Thymus (tissue), 14 donors: ENCODE measurements at places on chromosomes 7 and 10. TPM values are rescaled to one million over a fixed set of nuclear protein-coding genes. Genes with fewer than 3 reads are reported as not detected.

The PPP1R17 gene
- 0.14 TPM for total RNA-seq

The FXYD4 gene
- total RNA-seq, result 0.14 TPM

The NAT16 gene
- total RNA-seq, result not detected

The TLL2 gene
- 0.05 TPM for total RNA-seq

The ZNF467 gene
- total RNA-seq, result 3.8 TPM

The OPN4 gene
- under 0.01 TPM for total RNA-seq

The NMT2 gene
- total RNA-seq, result 31.1 TPM

The DTX2 gene
- total RNA-seq, result 7.9 TPM

The LIPN gene
- total RNA-seq, result 0.09 TPM

The FGFBP3 gene
- total RNA-seq, result 0.52 TPM

DNA sequence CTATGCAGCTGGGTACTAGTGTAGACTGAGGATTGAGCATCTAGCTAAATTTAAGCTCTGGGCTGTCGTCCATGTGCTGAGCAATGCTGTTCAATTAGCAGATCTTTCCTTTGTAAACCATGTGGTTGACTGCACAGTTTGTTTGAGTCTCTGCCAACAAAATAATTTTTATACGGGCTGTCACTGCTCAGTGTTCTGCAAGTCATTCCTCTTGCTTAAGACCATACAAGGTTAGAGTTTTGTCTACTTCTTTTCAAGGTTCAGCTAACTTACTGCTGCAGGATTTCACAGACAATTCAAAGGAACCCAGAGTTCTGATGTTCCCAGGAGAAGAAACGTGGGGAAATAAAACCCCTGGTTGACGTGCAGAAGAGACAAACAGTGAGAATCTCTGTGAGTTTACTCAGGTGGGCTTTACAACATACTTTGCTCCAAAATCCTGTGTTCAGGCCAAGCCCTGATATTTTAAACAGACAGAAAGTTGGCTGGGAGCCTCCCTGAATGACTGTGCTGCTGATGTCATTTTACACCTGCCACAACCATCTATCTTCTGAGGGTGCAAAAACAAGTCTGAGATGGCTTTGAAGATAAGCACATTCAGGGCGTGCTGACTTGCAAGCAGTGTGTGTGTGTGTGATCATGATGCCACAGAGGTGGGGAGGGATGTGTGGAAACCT is 177.1 kb upstream of the SVIL start:
- no peak overlapping the region for H3K4me3 ChIP-seq
- no peaks in the 10 kb centered on the region for H3K27me3 ChIP-seq
- H3K36me3 ChIP-seq, result no peaks in the 10 kb centered on the region
- DNase-seq, result peak; percentile 82
- H3K4me1 ChIP-seq, result peaks cover 46% of the 10 kb centered on the region

- H3K4me3 ChIP-seq, result no peak overlapping the region
- H3K4me1 ChIP-seq, result no peaks in the 10 kb centered on the region
- no peaks in the 10 kb centered on the region for H3K36me3 ChIP-seq
- no peak for DNase-seq
- H3K27ac ChIP-seq, result no peak overlapping the region
These were observed 541.7 kb upstream of the GALNT17 start for GRCh38 chr7:70590126-70590854.

- H3K27me3 ChIP-seq, result no peaks in the 10 kb centered on the region
- DNase-seq, result no peak
- no peaks in the 10 kb centered on the region for H3K4me1 ChIP-seq
- peaks cover 3% of the 10 kb centered on the region for H3K36me3 ChIP-seq
- H3K4me3 ChIP-seq, result no peak overlapping the region
- H3K27ac ChIP-seq, result no peak overlapping the region
These were observed 100.7 kb downstream of the USP6NL start for GRCh38 chr10:11510736-11511135.

DNA sequence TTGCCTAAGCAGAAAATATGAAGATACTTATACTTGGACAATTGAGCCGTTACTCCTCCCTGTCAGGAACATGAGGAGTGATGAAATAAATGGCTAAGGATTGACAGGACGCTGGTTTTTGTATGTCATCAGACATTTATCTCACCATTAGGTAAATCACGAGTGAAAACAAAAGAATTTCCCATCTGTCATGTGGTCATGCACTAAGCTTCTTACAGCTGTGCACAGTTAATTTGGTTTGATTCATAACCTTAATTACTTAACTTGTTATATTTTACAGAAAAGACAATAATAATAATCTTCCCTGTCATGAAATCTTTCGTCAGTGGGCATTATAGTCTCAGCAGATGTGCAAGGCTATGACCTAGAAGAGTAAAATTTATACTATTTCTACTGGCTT is 266.5 kb downstream of the HGF start:
- no peak overlapping the region for H3K4me3 ChIP-seq
- no peaks in the 10 kb centered on the region for H3K36me3 ChIP-seq
- H3K4me1 ChIP-seq, result no peaks in the 10 kb centered on the region
- H3K27ac ChIP-seq, result no peak overlapping the region
- no peak for DNase-seq

- no peak overlapping the region for H3K4me3 ChIP-seq
- peaks cover 21% of the 10 kb centered on the region for H3K27me3 ChIP-seq
- peaks cover 50% of the 10 kb centered on the region for H3K4me1 ChIP-seq
- H3K27ac ChIP-seq, result peak overlapping the region; percentile 56
- peaks cover 38% of the 10 kb centered on the region for H3K36me3 ChIP-seq
These were observed 2.5 kb downstream of the SAP25 start for GRCh38 chr7:100570954-100571828.

GRCh38 chr10:71475243-71475871 is 78.6 kb downstream of the CDH23 start:
- peaks cover 3% of the 10 kb centered on the region for H3K4me1 ChIP-seq
- H3K27ac ChIP-seq, result no peak overlapping the region
- H3K4me3 ChIP-seq, result no peak overlapping the region

GRCh38 chr7:901388-902154 is 25.2 kb downstream of the GET4 start:
- H3K27me3 ChIP-seq, result peaks cover 11% of the 10 kb centered on the region
- H3K27ac ChIP-seq, result no peak overlapping the region
- H3K4me1 ChIP-seq, result peaks cover 5% of the 10 kb centered on the region
- H3K4me3 ChIP-seq, result no peak overlapping the region
- peaks cover 18% of the 10 kb centered on the region for H3K36me3 ChIP-seq

DNA sequence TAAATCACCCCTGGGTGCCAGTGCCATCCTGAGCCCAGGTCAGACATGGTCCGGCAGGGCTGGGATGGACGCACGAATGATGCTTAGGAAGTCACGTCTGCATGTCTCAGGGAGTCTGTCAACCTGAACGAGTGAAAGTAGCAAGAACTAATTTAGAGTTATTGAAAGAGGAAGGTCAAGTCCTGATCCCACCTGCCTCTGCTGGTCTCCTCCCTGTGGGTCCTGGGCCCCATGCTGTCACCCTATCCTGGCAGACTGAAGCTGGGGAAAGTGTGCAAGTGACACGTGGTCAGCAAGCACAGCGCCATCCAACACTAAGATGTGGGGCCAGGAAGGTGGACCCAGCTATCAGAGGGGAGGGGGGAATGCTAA is 26.1 kb upstream of the GRID1 start:
- H3K36me3 ChIP-seq, result no peaks in the 10 kb centered on the region
- no peak for DNase-seq
- peaks cover 78% of the 10 kb centered on the region for H3K27me3 ChIP-seq
- H3K4me1 ChIP-seq, result no peaks in the 10 kb centered on the region
- no peak overlapping the region for H3K27ac ChIP-seq
